NCI-H1105 (cell line): ENCODE measurements at places on chromosomes 5 and 9.

- DNase-seq: no peak
Measured at GRCh38 chr9:115672477-115673316, 480.9 kb upstream of the PAPPA start.

DNA sequence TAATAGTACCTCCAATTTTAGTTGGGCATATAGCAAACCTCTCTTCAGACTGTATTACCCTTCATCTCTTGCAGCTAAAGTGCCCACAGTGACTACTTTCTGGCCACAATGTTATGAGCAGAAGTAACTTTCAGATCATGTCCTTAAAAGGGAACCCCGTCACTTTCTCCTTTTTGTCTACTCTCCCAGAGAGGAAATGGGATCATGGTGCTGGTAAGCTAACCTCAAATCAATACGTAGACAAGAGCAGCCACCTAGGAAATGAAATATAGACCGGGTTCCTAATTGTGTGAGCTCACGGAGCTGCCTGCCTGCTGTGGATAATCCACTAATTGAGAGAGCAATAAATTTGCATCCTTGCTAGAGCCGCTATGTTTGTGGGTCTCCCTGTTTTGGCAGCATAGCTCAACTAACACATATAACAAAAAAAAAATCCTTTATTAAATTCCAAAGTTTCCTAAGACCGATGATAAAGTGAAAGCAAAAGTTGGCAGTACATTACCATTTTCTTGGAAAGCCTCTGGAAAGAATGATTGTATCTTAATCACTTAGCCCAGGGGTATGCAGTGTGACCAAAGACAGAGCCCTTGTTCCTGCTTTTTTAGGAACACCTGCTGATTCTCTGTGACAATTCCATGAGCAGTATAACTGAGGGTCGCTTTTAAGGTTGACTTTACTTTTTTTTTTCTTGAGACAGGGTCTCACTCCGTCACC lies 5.6 kb upstream of the IL7R start:
- no peak for DNase-seq

DNA sequence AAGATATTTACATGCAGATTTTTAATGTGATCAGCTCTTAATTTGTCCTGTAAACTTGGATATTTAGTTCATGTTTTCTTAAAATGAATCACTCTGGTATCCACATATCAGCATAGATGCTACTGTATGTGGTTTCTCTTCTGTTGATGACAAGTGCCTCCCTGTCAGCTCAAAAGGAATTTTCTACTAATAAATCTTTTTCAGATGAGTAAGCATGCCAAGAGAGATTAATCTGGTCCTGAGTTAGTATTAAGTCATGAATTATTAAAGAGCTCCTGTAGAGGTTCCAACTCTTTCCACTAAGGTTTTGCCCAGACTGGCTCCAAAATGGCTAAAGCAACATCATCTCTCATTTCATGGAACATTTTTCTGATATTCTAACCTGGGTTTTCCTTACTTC lies 129.2 kb downstream of the GOLPH3 start:
- no peak for DNase-seq

DNA sequence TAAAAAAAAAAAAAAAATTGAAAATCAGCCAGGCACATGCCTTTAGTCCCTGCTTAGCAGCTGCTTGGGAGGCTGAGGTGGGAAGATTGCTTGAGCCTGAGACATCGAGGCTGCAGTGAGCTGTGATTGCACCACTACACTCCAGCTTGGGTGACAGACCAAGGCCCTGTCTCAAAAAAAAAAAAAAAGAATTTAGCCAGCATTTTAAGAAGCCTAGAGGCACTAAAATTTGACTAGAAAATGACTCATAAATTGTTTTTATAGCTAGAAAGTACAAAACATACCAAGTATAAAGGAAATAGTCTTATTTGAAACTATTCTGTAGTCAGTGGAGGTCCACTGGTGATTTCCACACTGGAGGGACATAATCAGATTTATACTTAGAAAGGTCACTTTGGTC lies 17.5 kb downstream of the LRRC70 start:
- DNase-seq: no peak

- no peak for DNase-seq
Measured at GRCh38 chr5:107557051-107557658, 113.6 kb downstream of the EFNA5 start.

- no peak for DNase-seq
Measured at GRCh38 chr9:72996684-72997314, 43.9 kb upstream of the ALDH1A1 start.

GRCh38 chr5:103207653-103208052 lies 50.9 kb upstream of the MACIR start:
- DNase-seq: no peak

DNA sequence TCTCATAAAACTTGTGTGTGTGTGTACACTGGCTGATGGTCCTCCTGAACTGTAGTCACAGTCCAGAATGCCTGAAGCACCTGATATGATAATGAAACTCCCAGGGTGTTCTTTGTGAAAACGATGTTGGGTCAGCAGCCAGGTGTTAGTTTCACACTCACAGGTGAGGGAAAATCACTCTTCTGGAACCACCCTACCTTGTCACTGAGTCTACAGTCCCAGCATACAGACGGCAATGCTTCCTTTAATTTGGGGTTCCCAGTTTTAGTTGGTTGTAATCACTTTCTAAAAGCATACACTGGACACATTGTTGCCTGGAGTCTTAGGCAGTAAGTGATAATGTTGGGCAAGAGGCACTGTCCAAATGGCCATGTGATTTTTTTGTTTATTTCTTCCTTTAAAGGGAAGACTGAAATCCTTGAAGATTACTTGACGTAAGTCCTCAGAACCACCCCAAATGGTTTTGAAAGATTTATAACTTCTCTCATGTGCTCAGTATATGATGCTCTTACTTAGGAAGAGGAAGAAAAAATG lies 18.2 kb upstream of the MGAT1 start:
- DNase-seq: no peak

- DNase-seq: no peak
Measured at GRCh38 chr9:71620331-71620730, 148.0 kb downstream of the CEMIP2 start.

- DNase-seq: no peak
Measured at GRCh38 chr9:114518599-114519022, 13.3 kb upstream of the WHRN start.

- no peak for DNase-seq
Measured at GRCh38 chr9:1443450-1443849, 393.3 kb downstream of the DMRT2 start.

DNA sequence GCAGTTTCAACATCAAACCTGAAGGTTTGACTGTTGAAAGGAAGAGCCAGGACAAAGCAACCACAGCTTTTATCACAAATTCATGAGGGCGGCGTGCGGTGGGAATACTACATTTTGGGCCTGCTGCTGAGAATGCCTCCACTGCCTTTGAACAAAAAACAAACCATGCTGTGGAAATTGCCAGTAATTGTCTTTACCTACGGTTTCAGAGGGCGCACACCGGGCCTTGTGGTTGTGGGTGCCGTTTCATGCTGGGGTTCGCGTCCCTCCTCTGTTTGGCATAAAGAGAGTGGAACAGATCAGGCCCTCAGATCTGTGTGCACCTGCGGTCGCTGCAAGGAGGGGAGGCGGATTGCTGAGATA lies 27.6 kb upstream of the TCF7 start:
- no peak for DNase-seq

- DNase-seq: no peak
Measured at GRCh38 chr9:1952001-1952400, 63.1 kb upstream of the SMARCA2 start.
